ENCODE measurements at places on chromosomes 16 and 17.

DNA sequence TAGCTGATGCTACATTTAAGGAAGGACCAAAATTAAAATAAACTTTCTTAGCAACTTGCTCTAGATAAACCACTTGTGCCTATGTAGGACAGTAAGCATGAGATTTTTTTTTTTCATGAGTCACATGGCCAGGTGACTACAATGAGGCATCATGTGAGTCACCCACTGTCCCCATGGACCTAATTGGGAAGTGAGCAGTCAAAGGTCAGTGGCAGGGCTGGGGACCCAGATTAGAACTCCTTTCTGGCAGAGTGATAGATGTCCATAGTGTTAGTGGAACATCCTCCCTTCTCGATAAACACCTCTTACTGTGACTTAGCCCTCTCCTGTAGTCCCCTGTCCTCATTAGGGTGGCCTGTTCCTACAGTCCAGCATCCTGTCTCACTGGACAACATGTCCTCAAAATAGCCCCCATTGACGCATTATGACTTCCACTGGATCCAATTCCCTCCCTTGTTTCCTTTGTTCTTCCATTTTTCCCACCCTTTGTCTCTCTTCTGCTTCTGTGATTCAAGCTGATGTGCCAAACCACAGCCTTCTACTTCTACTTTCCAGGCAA is 12.4 kb downstream of the ITGB3 start:
- no peak for DNase-seq

DNA sequence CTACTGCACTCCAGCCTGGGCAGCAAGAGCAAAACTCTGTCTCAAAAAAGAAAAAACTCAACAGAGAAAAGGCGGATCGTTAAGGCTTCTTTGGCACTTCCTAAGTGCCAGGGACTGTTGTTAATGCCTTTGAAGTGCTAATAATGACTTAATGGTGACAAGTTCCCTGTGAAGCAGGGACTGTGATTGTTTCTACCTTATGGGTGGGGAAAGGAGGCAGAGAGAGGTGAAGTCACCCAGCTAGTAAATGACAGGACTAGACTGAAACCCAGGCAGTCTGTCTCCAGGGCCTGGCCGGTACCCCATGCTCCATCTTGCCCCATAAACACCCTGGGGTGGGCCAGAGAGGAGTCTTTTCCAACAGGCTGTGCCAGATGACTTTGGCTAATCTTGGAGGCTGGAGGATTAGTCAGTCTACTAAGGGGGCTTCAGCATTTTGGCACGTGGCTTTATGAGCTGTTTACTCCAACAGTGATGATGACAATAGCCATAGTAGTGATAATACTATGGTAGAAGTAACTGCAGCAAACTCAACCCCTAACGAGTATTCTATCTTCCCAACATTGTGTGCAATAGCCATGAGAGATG is 26.9 kb downstream of the ABCC1 start:
- DNase-seq = no peak

GRCh38 chr16:74166456-74166855 is 130.2 kb upstream of the PSMD7 start:
- DNase-seq = no peak

- DNase-seq = no peak
Measured at GRCh38 chr17:46106966-46107644, 86.1 kb downstream of the KANSL1 start.

- no peak for DNase-seq
Measured at GRCh38 chr17:77847221-77848085, 111.0 kb upstream of the TNRC6C start.
